ENCODE measurements at places on chromosomes 3 and 15.

- DNase-seq, result no peak
These were observed 33.4 kb upstream of the PSMD6 start for GRCh38 chr3:64056606-64057180.

DNA sequence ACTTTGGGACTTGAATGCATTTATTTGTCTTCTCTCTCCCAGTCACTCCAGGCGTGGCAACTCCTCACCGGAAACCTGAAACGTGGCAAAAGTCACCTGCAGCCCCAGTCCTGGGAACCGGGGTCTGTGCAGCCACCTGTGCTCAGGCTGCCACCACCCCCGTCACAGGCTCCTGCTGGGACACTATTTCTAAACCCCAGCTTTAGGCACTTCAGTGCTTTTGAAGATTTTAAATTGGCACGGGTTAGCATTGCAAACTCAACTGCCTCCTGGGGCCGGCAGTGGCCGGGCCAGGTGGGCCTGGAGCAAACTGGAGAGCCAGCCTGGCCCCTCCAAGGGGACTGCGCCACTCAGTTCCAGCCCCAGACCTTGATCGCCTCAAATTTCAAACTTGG lies 146.7 kb upstream of the IQSEC1 start:
- no peak for DNase-seq

- no peak for DNase-seq
These were observed 28.0 kb upstream of the PTX3 start for GRCh38 chr3:157408499-157409149.

GRCh38 chr3:72231439-72232196 lies 446.7 kb upstream of the PROK2 start:
- DNase-seq, result no peak

DNA sequence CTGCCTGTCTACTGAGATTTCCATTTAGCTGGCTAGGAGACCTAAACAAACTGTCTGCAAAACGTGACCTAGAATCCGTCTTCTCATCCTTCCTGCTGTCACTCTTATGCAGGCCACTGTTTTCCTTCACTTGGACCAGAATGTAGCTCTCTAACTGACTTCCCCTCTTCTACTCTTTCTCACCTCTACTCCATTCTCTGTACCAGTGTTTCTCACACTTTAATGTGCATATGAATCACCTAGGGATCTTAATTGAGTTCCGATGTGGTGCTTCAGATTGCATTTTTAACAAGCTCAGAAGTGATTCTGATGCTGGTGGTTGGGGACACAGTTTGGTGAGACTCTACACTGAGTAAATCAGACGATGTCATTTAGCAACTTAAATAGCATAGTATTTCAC lies 1.6 kb upstream of the GBE1 start:
- no peak for DNase-seq

- no peak for DNase-seq
These were observed 34.4 kb downstream of the CA12 start for GRCh38 chr15:63347074-63347857.

DNA sequence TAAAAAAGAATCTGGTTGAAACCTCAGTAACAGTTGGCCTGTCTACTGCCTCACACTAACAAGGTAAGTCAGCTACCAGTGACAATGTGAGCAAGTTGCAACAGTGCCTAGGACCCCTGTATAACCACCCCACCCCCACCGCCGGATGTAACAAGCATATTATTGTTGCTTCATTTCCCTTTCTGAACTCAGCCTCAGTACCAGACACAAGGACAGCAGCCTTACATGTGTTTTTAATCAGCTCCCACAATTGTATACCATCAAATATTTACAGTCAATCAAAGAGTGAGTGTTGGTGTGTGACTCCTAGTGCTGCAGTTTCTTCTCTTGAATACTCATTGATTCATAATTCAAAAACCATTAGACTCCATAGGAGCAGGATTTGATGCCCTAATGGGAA lies 96.4 kb downstream of the PYDC2 start:
- no peak for DNase-seq

DNA sequence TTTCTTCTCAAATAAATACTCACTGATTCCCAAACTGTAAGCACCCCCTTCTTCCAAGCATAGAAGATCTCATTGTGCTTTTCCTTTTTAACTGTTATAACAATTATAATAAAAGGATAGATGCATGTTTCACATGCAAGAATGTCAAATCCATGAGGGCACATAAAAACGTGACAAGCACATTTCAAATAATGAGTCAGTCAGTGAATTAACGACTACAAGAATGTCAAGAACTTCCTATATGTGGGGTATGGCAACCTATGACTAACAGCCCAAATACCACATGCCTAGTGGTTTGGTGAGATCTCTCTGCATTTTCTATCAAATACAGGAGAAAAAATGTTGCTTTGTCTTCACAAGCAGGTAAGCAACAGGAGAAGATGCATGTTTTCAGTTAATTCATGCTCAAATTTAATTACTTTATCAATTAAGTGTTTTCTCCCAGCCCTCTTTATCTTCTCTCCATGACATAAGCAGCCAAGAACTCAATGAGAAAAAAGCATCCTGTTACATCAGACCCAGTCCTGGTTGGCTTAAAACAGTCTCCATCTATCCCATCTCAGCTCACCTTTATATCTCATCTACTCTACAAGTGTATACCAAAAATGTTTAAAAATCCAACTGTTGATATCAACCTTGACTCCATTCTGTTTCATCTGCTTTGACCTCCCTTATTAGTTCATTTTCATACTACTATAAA lies 181.5 kb upstream of the LMCD1 start:
- no peak for DNase-seq

DNA sequence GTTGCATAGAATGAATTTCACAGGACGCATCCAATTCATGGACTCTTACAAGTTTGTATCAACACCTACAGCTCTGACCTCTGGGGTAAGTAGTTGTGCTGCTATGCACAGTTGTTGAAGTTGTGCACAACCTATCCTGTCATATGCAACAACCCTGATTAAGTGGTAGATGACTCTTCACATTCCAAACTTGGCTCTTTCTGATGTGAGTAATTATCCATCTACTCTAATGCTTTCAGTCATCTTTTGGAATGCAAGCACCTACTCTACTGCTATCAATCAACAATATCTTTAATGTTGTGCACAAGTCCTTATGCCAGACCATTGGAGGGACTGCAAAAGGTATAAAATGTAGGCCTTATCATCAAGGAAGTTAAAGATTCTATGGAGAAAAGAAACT lies 921.4 kb downstream of the MCTP2 start:
- DNase-seq, result no peak

- no peak for DNase-seq
These were observed 346.9 kb upstream of the CDIN1 start for GRCh38 chr15:36232491-36232890.

DNA sequence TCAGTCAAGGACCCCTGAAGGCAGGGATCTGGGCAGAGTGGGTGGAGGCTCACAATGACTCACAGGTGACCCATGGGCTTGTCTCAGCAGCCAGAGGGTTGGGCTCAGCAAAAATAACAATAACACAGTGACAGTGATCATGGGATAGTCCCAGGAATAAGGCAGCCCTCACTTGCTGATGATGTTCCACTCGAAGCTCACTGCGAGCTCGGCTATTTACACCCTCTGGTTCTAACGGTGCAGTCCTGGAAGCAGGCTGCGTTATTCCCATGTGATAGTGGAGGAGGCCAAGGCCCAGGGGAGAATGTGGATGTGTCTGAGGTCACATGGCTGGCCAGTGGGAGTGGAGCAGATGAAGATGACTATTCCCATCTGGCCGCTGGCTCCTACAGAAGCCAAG lies 16.2 kb downstream of the CCDC33 start:
- DNase-seq, result no peak

GRCh38 chr15:62957130-62957529 lies 85.4 kb upstream of the TPM1 start:
- no peak for DNase-seq

GRCh38 chr15:32718821-32719716 lies 1.3 kb downstream of the GREM1 start:
- DNase-seq, result no peak

- no peak for DNase-seq
These were observed 51.8 kb downstream of the CYP11A1 start for GRCh38 chr15:74315626-74316025.
